Left lung (tissue), 14 donors: ENCODE measurements at places on chromosomes 11 and 22. TPM values are rescaled to one million over a fixed set of nuclear protein-coding genes. Genes with fewer than 3 reads are reported as not detected.

CD3D gene
- polyA plus RNA-seq = 1.6 TPM

CLCF1 gene
- 11.9 TPM for polyA plus RNA-seq

RCOR2 gene
- 17.4 TPM for polyA plus RNA-seq

DNA sequence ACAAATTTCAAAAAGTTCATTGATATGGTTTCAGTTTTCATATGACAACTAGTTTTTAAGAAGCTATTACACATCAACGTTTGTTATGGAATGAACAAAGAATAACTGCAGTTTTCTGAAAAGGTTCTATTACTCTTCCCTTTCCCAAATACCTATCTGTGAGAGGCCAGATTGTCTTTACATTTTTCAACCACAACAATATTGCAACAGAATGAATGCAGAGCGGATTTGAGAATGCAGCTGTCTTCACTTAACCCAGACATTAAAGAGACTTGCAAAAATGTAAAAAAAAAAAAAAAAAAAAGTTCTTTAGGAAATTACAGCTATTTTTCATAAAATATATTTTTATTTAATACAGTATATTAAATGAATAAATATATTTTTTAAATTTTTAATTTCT is 250.8 kb downstream of the DDX10 start:
- H3K4me3 ChIP-seq = no peak overlapping the region
- H3K27me3 ChIP-seq = no peaks in the 10 kb centered on the region
- no peak for DNase-seq

GRCh38 chr11:17171343-17171742 is 36.4 kb downstream of the PIK3C2A start:
- peaks cover 22% of the 10 kb centered on the region for H3K36me3 ChIP-seq
- H3K4me3 ChIP-seq = no peak overlapping the region
- no peaks in the 10 kb centered on the region for H3K27me3 ChIP-seq
- H3K4me1 ChIP-seq = peaks cover 19% of the 10 kb centered on the region
